ENCODE measurements at places on chromosomes 6 and 20.

DNA sequence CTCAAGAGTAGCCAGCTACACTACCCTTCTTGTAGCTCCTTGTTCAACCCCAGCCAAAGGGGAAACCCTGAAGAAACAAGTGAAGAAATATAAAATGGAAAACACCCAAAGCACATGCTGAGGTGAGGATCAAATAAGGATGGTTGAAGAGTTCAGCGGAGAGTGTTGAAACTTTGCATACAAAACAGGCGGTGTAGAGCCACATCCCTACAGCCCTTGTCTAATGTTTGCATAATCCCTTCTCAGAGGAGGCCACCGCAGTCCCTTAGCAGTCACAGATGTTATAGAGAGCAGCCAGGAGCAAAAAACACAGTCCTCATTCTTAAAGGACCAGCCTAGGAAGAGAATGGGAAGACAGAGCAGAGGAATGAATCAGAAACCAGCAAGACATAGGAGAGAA, 350.7 kb upstream of the SASH1 start:
- DNase-seq = no peak

- DNase-seq = no peak
These were observed 151.1 kb upstream of the CST7 start for GRCh38 chr20:24797745-24798655.

DNA sequence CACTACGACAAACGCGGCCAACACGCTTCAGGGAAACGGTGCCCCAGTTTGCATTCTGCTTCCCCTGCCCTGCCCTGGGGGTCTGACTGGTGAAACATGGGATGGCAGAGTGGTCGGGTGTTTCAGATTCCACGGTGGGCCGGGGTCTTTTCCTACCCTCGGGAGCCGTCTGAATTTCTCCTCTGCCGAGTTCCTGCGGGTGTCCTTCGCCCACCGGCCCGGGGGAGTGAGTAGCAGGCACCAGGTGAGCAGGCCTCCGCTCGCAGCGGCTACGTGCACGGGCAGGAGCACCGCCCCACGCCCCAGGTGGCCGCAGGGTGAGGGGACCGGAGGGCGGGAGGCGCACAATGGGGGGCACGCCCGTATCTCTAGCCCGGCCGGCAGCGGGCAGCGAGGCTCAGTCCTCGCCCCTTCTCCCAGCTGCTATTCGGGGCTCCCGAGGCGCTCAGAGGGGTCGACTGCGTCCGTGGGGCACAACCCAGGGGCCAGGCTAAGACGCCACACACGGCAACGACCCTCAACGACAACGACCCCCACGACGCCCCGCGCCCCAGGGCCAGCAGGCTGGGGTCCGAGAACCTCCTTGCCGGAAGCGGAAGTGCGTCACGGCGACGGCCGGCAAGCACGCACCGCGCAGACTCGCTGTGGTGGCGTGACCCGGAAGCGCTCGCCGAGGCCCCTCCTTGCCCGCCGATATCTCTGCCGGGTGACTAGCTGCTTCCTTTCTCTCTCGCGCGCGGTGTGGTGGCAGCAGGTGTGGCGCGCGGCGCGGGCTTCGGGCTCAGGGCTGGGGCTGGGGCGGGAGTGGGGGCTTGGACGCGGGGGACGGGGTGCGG, at the start of gene RPS21:
Gene RPS21, plus strand, starts transcription at position 721 of the 836 bp plus-strand sequence. CDS start 236 bp downstream, outside the sequence.
- peak; percentile 88 for DNase-seq

- DNase-seq = no peak
These were observed 194.7 kb upstream of the RSPO3 start for GRCh38 chr6:126923807-126924206.

GRCh38 chr6:98716341-98716740, 118.0 kb upstream of the POU3F2 start:
- no peak for DNase-seq

DNA sequence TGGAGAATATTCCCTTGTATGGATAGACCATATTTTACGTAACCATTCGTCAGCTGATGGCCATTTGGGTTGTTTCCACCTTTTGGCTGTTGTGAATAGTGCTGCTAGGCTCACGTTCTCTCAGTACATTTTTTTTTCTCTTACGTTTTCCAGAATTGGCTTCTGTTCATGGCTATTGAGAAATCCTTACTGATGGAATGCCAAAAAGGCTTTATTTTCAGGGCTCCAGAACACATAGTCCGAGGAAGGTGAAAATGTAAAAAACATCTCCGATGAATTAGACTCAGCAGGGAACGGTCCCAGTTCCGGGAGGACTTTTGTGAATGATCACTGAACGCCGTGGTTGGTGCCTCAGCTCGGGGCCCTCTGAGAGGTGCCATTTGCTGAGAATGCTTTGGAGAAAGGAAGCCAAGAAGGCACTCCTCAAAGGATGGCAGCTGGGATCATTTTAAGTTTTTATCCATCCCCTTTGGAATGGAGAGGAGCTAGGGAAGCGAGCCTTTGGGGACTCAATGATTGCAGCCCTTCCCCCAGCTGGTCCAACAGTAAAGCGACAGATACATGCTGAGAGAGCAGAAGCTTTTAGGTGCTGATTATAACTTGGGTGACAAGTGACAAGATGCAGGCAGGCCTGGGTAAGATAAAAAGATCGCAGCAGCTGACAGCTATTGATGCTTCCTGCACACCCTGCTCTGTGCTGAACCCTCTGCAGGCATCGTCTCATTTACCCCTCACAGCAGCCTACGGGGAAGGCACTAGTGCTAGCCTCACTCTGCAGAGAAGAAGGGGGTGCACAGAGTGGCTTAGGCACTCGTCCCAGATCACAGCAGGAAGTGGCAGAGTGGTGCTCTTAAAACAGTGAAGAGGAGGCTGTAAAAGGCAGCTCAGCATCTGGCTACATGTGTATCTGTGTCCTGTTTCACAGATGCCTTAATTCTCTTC, 133.4 kb upstream of the KCNG1 start:
- DNase-seq = no peak

DNA sequence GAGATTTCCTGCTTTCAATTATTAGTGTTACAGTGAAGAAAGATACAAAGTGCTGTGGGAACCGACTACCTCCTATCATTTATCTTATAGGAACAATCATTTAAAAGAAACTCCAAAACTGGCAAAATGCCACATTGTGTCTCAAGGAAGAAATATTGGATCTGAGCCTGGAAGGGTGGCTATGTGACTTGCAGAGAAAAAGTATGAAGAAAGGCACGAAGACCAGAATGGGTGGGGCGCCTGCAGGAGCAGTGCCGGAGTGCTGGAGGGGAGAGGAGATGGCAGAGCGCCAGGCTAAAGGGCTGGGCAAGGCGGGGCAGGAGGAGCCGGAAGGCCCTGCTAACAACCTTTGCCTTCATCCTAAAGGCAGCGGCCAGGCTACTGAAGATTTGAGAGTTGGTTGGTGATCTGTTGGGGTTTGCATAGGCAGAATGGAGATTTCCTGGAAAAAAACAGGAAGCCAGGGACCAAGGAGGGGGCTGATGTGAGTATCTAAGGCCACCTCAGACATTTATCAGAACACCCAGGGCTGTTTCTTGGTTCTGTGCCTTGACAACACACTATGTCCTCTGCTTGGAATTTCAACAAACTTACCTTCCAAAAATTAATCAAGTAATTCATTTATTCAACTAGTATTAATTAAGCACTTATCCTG, 125.6 kb downstream of the MAFB start:
- DNase-seq = no peak
